A549 (cell line): ENCODE measurements at places on chromosomes 5 and 9. TPM values are rescaled to one million over a fixed set of nuclear protein-coding genes. Genes with fewer than 3 reads are reported as not detected.

Gene CFAP157
- polyA plus RNA-seq, result 0.04 TPM in 1 of 3 replicates, not detected in the others

DNA sequence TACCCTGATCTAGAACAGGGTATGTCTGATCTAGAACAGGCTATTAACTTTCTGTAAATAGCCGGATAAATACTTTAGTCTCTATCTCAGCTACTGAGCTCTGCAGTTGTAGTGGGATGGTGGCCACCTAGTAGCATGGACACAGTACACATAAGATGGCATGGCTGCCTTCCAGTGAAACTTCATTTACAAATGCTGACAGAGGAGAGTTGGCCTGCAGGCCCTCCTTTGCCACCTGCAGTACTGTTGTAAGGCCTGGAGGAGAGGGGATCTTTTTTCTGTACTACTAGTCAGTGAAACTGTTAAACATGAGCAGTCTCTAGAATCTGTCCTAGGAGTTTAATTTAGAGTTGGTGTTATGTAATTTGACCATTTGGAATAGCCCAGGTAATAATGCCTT is 86.0 kb downstream of the TRIO start:
- no peak for DNase-seq

Gene UBLCP1
- polyA plus RNA-seq, result 36.5 to 39.6 TPM (median 38.5 TPM) in 3 replicates

- peak; percentile 64 for DNase-seq
Observed at GRCh38 chr5:53478411-53479044, 1.9 kb upstream of the FST start.

- no peak for DNase-seq
Observed at GRCh38 chr9:111527347-111527746, 2.4 kb downstream of the ZNF483 start.

Gene ORM2
- polyA plus RNA-seq, result not detected in 3 replicates

GRCh38 chr9:99787556-99787955 is 34.1 kb upstream of the NR4A3 start:
- DNase-seq, result no peak

DNA sequence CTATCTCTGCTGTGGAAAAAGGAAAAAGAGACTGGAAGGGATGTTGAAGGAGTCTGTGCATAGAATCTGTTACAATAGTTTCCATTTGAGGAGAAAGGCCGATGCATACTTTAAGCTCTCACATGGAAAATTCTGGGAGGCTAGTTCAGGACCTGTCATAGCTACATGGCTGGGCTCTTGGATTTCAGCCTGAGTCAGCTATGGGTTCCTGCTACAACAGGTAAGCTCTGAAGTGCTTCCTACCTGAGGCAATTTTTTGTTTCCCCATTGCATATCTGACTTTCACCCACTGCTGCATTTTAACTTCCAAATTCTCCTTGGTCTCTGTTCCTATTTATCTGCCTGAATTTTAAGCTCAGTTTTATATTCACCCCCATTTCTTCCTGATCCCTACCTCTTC is 310.7 kb downstream of the RAB3C start:
- no peak for DNase-seq
